ENCODE measurements at places on chromosomes 13 and 19. TPM values are rescaled to one million over a fixed set of nuclear protein-coding genes. Genes with fewer than 3 reads are reported as not detected.
A peak's percentile ranks its signal among the peaks of the same experiment; 100 is the strongest.

DNA sequence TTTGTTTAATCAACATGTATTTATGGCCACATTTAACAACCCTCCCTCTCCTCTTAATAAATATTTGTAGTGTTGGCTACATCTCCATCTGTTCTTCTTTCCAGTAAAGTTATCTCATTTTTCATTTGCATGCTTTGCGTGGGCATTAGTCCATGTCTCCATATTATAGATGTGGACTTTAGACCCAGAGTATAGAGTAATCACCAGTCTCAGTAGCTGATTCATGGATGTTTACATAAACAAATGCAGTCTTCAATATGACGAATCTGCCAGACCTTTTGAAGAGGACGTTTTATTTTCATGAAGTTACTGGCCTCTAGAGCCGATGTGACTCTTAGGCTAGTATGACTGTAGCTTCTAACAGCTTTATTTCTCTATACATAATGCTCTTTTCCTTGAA, 1546.2 kb downstream of the OLFM4 start:
- H3K36me3 ChIP-seq, result no peaks in the 10 kb centered on the region
- no peaks in the 10 kb centered on the region for H3K27me3 ChIP-seq

- no peaks in the 10 kb centered on the region for H3K36me3 ChIP-seq
- DNase-seq, result no peak
- no peak overlapping the region for H3K27ac ChIP-seq
Measured at GRCh38 chr19:11450570-11451326, 15.3 kb downstream of the PRKCSH start.

DNA sequence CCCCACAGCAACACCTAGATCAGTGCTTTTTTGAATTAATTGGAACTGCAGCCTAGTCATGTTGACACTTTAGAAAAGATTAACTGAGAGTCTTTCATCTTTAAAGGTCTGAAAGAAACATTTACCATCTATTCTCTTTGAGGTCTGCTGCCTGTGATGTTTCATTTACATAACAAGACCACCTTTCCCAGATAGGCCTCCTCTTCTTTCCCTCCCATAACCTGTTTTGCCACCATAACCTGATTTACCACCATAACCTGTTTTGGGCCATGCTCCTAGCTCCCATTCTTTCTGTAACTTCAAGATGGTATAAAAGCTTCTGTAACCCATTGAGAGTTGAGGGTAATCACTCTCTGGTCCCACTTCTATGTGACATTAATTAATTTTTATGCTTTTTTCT, 320.8 kb downstream of the PCDH20 start:
- H3K27ac ChIP-seq, result no peak overlapping the region
- H3K27me3 ChIP-seq, result no peaks in the 10 kb centered on the region
- H3K4me3 ChIP-seq, result no peak overlapping the region
- no peak for DNase-seq
- H3K4me1 ChIP-seq, result no peaks in the 10 kb centered on the region

GRCh38 chr19:17394891-17395415, 957 bp upstream of the CCDC194 start:
- H3K36me3 ChIP-seq, result no peaks in the 10 kb centered on the region
- peaks cover 10% of the 10 kb centered on the region for H3K4me1 ChIP-seq
- H3K27me3 ChIP-seq, result no peaks in the 10 kb centered on the region
- DNase-seq, result no peak
- no peak overlapping the region for H3K27ac ChIP-seq
- H3K4me3 ChIP-seq, result no peak overlapping the region

DNA sequence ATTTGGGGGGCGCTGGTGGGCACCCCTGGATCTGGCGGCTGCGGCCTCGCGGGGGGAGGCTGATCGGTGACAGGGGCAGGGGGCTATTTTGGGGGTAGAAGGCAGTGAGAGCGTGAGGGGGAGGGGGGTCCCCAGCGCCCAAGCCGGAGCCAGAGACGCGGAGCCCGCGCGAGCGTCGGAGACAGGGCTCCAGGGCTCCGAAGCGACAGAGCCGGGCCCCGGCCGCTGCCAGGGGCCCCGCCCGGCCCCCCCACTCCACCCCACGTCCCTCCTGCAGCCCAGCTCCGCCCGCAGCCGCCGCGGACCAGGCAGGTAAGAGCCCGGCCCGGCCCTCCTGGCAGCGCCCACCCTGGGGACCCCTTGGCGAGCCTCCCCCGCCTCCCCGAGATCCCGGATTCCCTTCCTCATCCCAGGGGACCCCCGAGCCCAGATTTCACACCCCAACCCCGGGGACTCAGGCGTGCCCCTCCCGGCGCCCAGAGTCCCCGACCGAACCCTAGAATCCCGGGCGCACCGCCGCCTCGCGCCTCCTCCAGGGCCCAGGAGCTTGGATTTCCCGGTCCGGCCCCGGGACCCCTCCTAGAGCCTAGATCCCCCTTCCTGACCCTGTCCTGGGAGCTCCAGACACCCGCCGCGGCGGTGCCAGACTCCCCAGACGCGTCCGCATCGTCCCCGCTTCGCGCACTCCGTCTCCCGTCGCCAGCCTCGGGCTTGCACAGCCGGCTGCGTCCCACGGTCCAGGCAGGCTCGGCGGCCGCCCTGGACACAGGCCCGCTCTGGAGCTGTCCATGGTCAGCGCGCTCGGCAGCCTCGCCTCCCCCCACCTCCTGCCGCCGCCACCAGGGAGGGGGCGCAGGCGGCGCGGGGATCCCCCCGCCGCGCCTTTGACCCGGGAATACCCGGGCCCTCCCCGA, at the start of gene PPFIA3:
Gene PPFIA3, plus strand, starts transcription at position 134 of the 914 bp plus-strand sequence. CDS start 8,330 bp downstream, outside the sequence.
- no peaks in the 10 kb centered on the region for H3K27me3 ChIP-seq
- H3K4me3 ChIP-seq, result peak within 1 kb of the TSS; percentile 73
- H3K4me1 ChIP-seq, result peaks cover 34% of the 10 kb centered on the region
- peak within 1 kb of the TSS; percentile 92 for H3K27ac ChIP-seq

DNA sequence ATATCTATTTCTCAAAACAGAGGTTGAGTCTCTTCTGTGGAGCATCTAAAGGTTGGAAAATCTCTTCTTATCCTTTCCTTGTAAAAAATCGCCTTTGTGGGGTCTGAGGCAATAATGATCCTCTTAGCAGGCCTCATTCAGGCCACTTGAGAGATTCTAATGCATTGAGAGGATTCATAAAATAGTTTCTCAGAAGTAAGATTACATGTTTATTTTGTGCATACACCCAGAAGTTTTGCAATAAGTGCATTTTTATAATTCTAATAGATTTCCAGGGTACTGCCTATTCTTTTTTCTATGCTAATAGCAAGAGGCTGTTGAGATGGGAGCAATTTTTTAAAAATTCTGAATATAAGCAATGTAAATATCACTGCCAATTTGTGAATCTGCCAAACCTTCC, 342.2 kb upstream of the KLF12 start:
- no peaks in the 10 kb centered on the region for H3K4me1 ChIP-seq
- H3K27me3 ChIP-seq, result no peaks in the 10 kb centered on the region
- no peak overlapping the region for H3K4me3 ChIP-seq
- DNase-seq, result no peak

- peaks cover 12% of the 10 kb centered on the region for H3K4me1 ChIP-seq
- no peak for DNase-seq
- no peak overlapping the region for H3K27ac ChIP-seq
- peaks cover 6% of the 10 kb centered on the region for H3K36me3 ChIP-seq
Measured at GRCh38 chr19:55063492-55063843, 520 bp upstream of the RDH13 start.

GRCh38 chr19:2054763-2055162, 3.7 kb upstream of the MKNK2 start:
- no peaks in the 10 kb centered on the region for H3K36me3 ChIP-seq
- H3K4me3 ChIP-seq, result no peak overlapping the region
- peaks cover 85% of the 10 kb centered on the region for H3K4me1 ChIP-seq
- H3K27me3 ChIP-seq, result no peaks in the 10 kb centered on the region
- H3K27ac ChIP-seq, result peak overlapping the region; percentile 99

DNA sequence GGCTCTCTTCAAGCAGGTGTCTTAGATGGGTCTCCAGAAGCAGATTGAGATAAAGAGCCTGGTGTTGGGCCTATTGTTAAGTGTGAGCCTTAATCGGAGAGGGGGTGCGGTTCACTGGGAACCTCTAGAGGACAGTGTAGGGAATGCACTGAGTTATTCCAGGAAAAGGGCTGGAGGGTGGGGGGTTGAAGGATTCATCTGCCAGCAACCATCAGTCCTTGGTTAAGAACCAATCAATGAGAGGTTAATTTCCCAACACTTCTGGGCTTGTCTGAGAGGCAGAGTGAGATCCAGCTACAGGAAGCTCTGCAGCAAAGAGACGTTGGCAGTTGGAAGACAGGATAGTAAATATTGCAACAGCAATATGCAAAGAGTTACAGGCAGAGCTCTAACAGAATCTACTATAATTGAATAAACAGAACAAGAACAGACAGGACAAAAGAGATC, 28.7 kb downstream of the CYP4F2 start:
- H3K4me3 ChIP-seq, result no peak overlapping the region
- no peaks in the 10 kb centered on the region for H3K27me3 ChIP-seq
- H3K4me1 ChIP-seq, result no peaks in the 10 kb centered on the region
- DNase-seq, result no peak

DNA sequence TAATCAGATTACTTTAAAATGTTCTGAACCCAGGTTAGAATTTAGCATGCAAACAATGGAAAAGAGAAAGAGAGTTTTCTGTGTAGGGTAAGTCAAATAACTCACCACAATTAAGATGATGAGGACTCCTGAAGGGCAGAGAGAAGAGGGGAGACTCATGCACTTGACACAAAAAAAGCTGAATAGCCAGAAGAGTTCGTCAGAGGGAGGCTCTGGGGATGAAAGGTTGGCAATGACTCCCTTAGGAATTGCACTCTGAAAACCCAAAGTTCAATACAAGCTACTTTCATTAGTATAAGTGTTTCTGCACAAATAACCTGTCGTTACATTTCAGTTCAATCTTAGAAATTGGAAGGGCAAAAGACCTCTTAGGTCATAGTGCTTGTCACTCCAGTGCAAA, 434.4 kb upstream of the PCDH9 start:
- no peaks in the 10 kb centered on the region for H3K27me3 ChIP-seq
- H3K4me3 ChIP-seq, result no peak overlapping the region
- H3K4me1 ChIP-seq, result no peaks in the 10 kb centered on the region
- DNase-seq, result no peak
- H3K36me3 ChIP-seq, result no peaks in the 10 kb centered on the region

DNA sequence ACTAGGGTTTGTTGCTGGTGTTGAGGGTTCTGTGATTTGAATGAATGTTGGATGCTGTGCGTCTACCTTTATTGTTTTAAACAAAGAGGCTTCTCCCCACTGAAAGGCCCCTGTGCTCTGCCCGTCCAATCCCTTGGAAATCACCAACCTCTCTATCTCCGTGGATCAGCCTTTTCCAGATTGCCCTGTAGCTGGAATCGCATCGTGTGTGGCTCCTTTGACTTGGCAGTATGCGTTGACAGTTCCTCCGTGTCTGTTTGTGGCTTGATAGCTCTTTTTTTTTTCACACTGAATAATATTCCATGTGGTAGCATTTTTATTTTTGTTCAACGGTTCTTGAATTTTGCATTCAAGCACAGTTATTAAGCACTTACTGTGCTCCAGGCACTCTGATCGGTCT, 23.2 kb downstream of the UBXN6 start:
- no peaks in the 10 kb centered on the region for H3K4me1 ChIP-seq
- no peak overlapping the region for H3K27ac ChIP-seq
- H3K4me3 ChIP-seq, result no peak overlapping the region
- DNase-seq, result no peak
- peaks cover 34% of the 10 kb centered on the region for H3K36me3 ChIP-seq

DNA sequence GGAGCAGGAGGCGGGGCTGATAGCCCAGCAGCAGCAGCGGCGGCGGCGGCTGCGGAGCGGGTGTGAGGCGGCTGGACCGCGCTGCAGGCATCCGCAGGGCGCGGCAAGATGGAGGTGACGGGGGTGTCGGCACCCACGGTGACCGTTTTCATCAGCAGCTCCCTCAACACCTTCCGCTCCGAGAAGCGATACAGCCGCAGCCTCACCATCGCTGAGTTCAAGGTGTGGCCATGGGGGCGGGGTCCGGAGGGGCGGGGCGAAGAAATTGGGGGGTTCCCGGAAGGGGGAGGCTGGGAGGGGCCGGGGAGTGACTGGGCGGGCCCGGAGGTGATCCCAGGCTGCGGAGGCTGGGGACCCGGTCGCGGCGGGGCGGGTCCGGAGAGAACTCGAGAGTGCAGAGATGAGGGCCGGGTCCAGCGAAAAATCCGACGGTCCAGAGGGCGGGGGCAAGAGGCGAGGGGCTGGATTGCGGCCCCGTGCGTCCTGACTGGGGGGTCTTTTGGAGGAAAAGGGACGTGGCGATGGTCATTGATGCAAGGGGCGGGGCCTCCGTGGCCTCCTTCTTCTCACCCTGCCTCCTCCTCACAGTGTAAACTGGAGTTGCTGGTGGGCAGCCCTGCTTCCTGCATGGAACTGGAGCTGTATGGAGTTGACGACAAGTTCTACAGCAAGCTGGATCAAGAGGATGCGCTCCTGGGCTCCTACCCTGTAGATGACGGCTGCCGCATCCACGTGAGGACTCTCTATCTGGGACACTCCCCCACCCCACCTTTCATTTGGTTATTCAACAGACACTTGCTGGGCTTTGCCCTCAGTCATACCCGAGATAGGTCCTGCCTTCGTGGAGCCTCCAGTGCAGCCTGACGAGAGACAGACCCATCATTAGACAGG, at the start of gene TBCB:
Gene TBCB, plus strand, starts transcription at position 16 of the 891 bp plus-strand sequence. Its CDS starts 93 bp downstream, at position 109.
- H3K4me3 ChIP-seq, result peak within 1 kb of the TSS; percentile 91
- H3K36me3 ChIP-seq, result no peaks in the 10 kb centered on the region
- no peak for DNase-seq
- peaks cover 34% of the 10 kb centered on the region for H3K4me1 ChIP-seq
- no peaks in the 10 kb centered on the region for H3K27me3 ChIP-seq

DNA sequence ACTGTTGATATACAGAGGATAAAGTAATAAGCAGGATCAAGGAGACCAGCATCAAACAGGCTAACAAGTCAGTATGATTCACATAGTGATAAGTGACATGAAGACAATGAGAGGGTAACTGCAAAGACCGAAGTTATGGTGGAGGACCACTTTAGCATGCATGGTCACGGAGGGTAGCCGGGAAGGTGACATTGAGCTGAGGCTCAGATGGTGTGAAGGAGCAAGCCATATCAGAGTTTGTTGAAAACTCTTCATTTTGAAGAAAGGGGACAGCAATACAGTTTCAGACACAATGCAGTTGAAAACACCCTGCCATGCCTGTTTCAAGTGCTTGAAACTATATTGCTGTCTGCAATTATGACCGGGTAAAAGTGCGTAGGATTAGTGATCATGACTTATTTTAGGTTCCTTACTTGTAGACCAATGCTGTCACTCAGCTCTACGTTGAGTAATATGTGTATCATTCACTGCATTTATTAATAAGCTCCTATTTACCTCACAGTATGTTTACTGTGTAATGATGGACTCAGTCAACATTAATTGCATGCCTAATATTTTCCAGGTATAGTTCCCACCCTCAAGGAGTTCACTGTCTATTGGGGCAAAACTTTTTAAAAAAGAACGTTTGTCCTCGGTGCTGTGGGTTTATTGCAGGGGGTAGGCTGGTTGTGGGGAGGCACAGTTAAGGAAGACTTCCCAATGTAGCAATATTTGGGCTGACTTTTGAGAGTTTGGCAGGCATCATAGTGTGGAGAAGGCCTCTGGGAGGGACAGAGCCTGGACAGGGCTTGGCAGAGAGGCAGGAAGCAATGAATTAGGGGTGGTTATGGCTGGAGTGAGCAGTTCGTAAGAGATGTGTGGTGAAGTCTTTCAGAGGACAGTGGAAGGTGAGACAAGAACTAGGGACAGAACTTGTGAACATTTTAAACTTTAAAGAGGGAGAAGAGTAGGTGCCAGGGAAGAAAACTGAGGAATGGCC, 3.2 kb downstream of the UBAC2 start:
- H3K36me3 ChIP-seq, result no peaks in the 10 kb centered on the region
- H3K27ac ChIP-seq, result no peak overlapping the region

FAM124A gene
- total RNA-seq, result 5.4 TPM

VSTM2B gene
- 0.98 TPM for total RNA-seq

STAP2 gene
- total RNA-seq, result 29.2 TPM

C2CD4C gene
- total RNA-seq, result 2.2 TPM

CYSLTR2 gene
- 0.49 TPM for total RNA-seq

ZNF8 gene
- 6.4 TPM for total RNA-seq

YJEFN3 gene
- total RNA-seq, result 2.5 TPM

KCTD12 gene
- 57.2 TPM for total RNA-seq

LYL1 gene
- total RNA-seq, result 11.5 TPM

LILRB5 gene
- total RNA-seq, result 12.3 TPM

Data from vagina (tissue), 2 donors.